ENCODE measurements at places on chromosomes 7 and 10.
A peak's percentile ranks its signal among the peaks of the same experiment; 100 is the strongest.

GRCh38 chr10:129810-130209 lies 5.4 kb upstream of the ZMYND11 start:
- no peak for DNase-seq

- DNase-seq = no peak
Measured at GRCh38 chr7:31642681-31643115, 44.3 kb upstream of the PPP1R17 start.

GRCh38 chr7:117674617-117675016 lies 194.8 kb downstream of the CFTR start:
- no peak for DNase-seq

DNA sequence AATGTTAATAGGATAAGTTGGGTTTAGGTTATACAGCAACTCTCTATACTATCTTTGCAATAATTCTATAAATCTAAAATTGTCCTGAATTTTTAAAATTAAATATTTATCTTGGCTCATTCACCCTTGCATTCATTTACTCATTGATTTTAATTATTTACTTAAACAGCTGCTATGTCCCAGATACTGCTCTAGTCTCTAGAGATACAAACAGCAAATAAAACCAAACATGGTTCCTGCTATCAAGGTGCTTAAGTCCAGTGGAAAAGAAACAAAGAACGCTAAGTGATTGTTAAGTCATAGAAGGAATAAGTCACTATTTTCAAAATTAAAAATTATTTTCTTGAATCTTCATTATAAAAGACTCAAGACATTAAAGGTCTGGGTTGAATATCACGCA lies 29.9 kb upstream of the MAT1A start:
- no peak for DNase-seq

DNA sequence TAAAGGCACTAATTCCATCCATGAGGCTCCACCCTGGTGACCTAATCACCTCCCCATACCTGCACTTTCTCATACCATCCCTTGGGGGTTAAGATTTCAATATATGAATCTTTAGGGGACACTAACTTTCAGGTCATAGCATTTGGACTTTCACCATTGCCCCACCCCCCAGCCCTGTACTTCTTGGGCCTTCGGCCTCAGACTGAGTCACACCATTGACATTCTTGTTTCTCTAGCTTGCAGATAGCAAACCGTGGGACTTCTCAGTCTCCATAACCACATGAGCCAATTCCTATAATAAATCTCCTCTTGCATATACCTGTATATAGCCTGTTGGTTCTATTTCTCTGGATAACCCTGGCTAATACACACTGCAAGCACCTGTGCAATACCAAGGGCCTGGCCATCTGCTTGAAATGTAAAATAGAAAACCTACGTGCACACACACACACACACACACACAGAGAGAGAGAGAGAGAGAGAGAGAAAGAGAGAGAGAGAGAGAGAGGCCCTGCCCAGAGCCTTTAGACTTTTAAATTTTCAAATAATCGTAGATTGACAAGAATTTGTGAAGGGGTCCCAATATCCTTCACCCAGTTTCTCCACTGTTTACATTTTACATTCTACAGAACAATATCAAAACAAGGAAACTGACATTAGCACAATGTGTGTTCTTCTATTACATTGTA lies 25.3 kb downstream of the ANXA8 start:
- DNase-seq = no peak

GRCh38 chr7:105502173-105502572 lies 19.9 kb downstream of the PUS7 start:
- no peak for DNase-seq

DNA sequence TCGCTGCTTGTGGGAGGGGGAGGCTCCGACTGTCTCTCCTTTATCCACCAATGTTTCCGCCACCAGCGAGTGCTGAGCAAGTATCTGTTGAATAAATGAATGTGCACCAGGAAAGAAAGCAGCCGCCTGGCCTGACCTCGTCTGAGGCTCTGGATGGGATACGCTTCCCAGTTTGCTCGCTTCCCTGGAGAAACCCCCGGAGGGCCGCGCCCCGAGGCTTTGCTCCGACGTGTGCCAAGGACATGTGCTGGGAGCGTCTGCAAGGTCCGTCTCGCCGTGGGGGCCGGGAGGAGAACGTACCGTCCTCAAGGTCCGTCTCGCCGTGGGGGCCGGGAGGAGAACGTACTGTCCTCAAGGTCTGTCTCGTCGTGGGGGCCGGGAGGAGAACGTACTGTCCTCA lies 536.4 kb downstream of the DNAJB6 start:
- DNase-seq = no peak

GRCh38 chr7:29556405-29557195 lies 7.0 kb upstream of the PRR15 start:
- DNase-seq = no peak

- no peak for DNase-seq
Measured at GRCh38 chr7:801940-802381, 30.3 kb upstream of the SUN1 start.

DNA sequence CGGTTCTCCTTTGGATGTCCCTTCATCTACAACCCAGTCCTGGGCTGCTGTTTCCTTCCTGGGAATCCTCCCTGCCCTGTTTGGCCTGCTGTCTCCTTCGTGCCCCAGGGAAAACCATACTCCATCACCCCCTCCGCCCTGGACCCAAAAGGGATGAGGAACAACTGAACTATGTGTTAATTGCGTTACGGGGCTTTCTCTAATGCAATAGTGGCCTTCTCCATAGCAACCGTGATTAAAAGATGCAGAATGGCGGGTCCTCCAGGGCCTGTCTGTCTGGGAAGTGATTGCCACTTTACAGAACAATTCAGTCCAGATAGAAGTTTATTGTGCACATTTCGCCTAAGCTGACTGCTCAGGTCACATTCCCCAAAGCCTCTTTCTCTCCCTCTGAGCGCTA lies 112.0 kb upstream of the FGFR2 start:
- no peak for DNase-seq

DNA sequence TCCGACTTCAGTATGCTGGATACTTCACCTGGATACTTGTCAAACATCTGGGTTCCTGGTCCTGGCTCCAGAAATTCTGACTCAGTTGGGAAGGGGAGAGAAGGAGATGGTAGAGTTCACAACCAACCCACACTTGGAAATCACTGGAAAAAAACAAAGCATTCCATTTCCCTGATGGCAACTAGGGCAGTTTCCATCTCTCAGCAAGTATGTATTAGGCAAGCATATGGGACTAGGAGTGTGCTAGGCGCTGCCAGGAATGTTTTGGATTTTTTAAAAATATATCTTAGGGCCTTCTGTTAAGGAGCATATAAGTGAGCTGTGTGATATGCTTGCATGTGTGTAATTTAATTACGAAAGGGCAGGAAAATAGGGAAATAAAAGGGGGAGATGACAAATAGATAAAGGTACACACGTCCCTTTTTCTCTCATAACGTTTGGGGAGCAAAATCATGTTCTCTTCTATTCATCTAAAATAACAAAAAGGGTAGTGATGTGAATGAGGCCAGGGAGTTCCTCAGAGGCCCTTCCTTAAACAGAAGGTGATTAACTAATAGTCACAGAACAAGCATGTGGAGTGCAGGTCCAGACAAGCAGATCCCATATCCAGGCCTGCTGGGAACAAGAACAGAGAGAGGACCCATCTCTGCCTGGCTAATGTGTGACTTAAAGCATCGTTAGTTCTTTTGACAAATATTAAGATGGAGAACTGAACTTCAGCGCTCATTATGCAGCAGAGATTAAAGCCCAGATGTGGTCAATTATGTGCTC lies 64.5 kb upstream of the NFE2L3 start:
- no peak for DNase-seq

GRCh38 chr10:110650265-110650668 lies 6.1 kb downstream of the RBM20 start:
- DNase-seq = no peak

GRCh38 chr7:135359615-135360014 lies 126.0 kb downstream of the STRA8 start:
- DNase-seq = no peak

GRCh38 chr7:105768898-105769507 lies 107.4 kb downstream of the ATXN7L1 start:
- no peak for DNase-seq

GRCh38 chr10:28769091-28769604 lies 91.8 kb downstream of the BAMBI start:
- no peak for DNase-seq

GRCh38 chr7:44430054-44430453 lies 60.4 kb downstream of the NUDCD3 start:
- DNase-seq = no peak

GRCh38 chr10:12783293-12783692 lies 218.2 kb downstream of the CCDC3 start:
- DNase-seq = no peak

- no peak for DNase-seq
Measured at GRCh38 chr10:127349737-127350136, 153.3 kb upstream of the INSYN2A start.

GRCh38 chr7:78448911-78449310 lies 650.3 kb downstream of the PHTF2 start:
- no peak for DNase-seq

- DNase-seq = no peak
Measured at GRCh38 chr7:35551321-35552081, 143.4 kb downstream of the HERPUD2 start.

GRCh38 chr7:103765901-103766300 lies 223.6 kb downstream of the RELN start:
- no peak for DNase-seq

DNA sequence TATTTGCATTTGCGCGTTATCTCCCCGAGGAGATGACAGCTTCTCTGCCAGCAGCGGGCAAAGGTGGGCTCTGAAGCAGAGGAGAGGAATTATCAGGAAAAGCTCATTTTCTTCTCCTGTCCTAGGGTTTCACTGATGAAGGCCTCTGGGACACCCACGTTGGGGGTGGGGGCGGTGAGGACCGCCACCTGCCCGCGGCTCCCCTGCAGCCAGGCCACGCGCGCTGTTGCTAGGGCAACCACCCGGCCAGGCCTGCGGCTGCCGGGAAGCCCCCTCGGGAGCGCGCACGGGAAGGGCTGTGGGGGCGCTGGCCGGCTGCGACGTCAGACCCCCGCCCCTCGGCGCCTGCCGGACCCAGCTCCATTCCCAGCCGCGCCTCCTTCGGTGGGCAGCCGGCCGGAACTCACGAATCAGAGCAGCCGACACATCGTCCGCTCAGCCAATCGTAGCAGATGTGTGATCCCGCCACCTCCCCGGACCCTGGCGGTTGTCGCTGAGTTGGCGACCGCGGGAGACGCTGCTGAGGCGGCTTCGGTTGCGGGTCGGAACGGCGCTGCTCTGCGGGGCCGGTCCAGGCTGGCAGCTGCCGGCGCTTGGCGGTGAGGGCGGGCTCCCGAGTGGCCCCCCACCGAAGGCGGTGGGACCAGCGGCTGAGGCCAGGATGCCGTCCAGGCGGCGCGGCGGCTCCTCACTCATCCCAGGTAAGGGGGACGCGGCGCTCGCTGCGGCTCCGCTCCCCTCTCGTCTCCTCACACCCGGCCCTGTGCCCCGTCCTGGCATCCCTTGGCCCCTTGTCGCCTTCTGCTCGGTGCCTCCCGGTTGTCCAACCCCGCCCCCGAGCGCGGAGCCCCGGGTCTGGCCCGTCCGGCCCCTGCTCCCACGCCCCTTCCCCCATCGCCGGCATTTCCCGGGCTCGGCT lies at the start of gene TPST1:
Gene TPST1 (plus strand): TSS at position 513 of the 919 bp plus-strand sequence. CDS start 35,092 bp downstream, outside the sequence.
- DNase-seq = no peak

DNA sequence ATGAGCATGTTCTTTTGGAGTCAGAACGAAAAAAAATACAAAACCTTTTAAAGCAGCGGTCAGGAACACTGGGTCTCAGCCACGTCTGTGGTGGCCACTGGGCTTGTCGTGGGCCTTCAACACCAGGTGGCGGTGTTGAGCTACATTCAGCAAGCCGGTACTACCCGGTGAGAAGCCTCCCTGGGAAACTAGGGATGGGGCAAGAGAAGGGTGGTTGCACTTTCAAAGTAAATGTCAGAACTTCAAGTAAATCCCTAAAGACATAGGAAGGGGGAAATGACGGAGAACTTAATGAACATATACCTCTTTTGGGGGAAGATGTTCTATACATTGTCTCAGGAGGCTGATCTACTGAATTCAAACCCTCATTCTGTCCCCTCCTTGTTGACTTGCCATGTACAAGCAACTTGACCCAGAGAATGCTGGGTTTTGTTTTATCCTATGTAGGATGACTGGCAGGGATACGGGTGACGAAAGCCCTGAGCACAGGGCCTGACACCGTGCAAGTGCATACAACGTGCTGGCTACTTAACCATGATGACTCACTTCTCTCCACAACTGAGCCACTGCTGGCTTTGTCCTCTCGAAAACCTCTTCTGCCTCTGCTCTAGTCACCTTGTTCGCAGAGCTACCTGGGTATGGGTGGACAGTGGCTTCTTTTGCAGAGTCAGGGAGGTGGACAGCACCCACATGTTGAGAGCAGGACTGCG lies 49.0 kb upstream of the BAMBI start:
- peak; percentile 23 for DNase-seq

DNA sequence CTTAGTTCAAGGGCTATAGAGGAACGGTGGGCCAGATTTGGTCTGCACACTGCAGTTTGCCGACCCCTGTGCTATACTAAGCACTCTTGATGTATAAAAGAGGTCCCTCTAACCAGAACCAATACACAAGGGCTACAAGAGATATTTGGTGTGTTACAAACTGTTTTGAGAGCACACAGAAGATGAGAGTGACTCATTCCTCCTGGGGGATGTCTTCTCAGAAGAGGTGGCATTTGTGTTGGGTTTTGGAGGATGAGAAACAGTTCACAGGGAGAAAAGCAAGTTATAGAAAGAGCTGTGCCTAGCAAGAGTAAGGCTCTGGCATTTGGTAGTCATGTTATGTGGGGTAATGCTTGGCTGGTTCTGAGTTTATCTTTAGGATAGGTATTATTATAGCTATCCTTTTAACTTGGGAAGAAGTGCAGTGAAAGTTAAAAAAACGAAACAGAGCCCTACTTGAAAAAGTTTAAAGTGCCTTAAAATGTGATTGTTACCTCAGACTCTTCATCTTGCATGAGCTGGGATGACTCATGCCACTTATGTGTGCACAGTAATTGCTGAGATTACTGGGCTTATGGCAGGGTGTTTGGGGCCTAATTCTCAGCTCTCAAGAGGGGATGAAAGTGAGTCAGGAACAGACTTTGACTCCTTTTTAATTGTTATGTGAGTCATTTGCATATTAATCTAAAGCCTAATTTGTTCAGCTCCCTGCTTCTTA lies 160.4 kb downstream of the KIF20B start:
- DNase-seq = peak; percentile 5

- DNase-seq = no peak
Measured at GRCh38 chr10:14686356-14686755, 88.3 kb downstream of the FAM107B start.
